Vagina (tissue), 2 donors: ENCODE measurements at places on chromosomes 1 and 21. TPM values are rescaled to one million over a fixed set of nuclear protein-coding genes. Genes with fewer than 3 reads are reported as not detected.

Gene TCEA3
- total RNA-seq: 26.5 TPM

Gene MTARC1
- 9.6 TPM for total RNA-seq

Gene LCE2B
- total RNA-seq: not detected

- H3K36me3 ChIP-seq: no peaks in the 10 kb centered on the region
- no peak for DNase-seq
- peak overlapping the region; percentile 65 for H3K27ac ChIP-seq
These were observed 35.8 kb downstream of the PIK3CD start for GRCh38 chr1:9687120-9687873.

Gene EFHD2
- 57.2 TPM for total RNA-seq

Gene RIMS3
- total RNA-seq: 4.7 TPM

GRCh38 chr1:203089001-203089650, 3.3 kb upstream of the MYOG start:
- no peak overlapping the region for H3K27ac ChIP-seq
- H3K36me3 ChIP-seq: no peaks in the 10 kb centered on the region
- H3K4me1 ChIP-seq: no peaks in the 10 kb centered on the region
- H3K4me3 ChIP-seq: no peak overlapping the region
- H3K27me3 ChIP-seq: no peaks in the 10 kb centered on the region

DNA sequence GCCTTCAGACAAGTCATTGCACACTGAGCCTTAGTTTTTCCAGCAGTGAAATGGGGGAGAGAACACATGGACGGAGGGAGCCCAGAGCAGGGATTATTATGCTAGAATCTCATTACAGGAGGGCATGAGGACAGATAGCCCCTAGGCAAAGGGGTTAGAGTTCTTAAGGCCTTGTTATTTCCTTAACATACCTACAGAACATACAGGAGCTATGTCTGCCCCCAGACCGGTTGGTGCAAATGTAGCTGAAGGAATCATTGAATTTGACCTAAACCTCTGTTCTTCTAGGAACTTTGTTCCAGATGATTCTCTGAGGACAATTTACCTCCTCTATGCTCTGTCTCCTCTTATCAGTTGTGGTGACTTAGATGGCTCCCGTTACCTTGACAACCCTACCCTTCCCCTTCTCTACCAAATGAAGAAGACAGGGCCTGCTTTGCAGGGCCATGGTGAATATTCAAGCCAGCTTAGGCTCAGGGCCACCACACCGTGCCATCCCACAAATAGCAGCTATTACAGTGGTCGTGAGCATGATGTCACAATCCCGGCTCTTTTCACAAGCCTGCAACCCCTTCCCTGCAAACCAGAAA, 156.9 kb downstream of the IGSF21 start:
- no peaks in the 10 kb centered on the region for H3K4me1 ChIP-seq
- H3K27ac ChIP-seq: no peak overlapping the region
- H3K4me3 ChIP-seq: no peak overlapping the region
- DNase-seq: no peak
- no peaks in the 10 kb centered on the region for H3K27me3 ChIP-seq

Gene SPRR1B
- 216 TPM for total RNA-seq

Gene SLC9C2
- not detected for total RNA-seq

GRCh38 chr1:15583016-15583706, 1.7 kb downstream of the AGMAT start:
- no peaks in the 10 kb centered on the region for H3K27me3 ChIP-seq
- H3K36me3 ChIP-seq: no peaks in the 10 kb centered on the region
- H3K4me1 ChIP-seq: peaks cover 12% of the 10 kb centered on the region
- H3K4me3 ChIP-seq: no peak overlapping the region

GRCh38 chr1:54619749-54620148, 3.6 kb downstream of the FAM151A start:
- no peaks in the 10 kb centered on the region for H3K27me3 ChIP-seq
- no peak overlapping the region for H3K27ac ChIP-seq
- H3K36me3 ChIP-seq: no peaks in the 10 kb centered on the region
- DNase-seq: no peak
- H3K4me3 ChIP-seq: no peak overlapping the region
- no peaks in the 10 kb centered on the region for H3K4me1 ChIP-seq

DNA sequence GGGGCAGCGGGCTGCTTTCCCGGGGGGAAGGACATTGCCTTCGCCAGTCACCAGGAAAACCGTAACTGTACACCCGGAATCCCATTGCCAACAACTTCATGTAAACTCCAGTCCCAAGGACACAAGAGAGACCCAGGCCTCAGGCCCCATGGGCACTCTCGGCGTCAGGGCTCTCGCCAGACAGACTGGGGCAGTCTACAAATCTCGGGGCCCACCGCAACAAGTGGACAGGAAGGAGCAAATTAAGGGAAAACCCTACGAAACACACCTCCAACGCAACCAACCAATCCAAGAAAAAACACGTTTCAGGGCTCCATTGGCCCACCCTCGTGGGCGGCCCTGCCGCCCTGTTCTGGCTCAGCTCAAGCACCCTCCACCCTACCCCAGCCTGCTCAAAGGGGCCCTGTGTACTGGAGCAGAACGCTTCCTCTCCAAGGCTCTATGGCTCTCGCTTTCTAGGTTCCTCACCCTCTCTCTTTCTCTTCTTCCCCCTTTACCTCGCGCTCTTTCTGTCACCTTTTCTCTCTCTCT, 4.6 kb upstream of the ZNF678 start:
- no peak for DNase-seq
- H3K27ac ChIP-seq: no peak overlapping the region
- no peak overlapping the region for H3K4me3 ChIP-seq
- H3K4me1 ChIP-seq: peaks cover 8% of the 10 kb centered on the region
- H3K27me3 ChIP-seq: no peaks in the 10 kb centered on the region

Gene LMNA
- total RNA-seq: 436 TPM

- no peak overlapping the region for H3K27ac ChIP-seq
- H3K27me3 ChIP-seq: no peaks in the 10 kb centered on the region
- H3K4me3 ChIP-seq: no peak overlapping the region
These were observed 49.0 kb upstream of the MAB21L3 start for GRCh38 chr1:116062201-116062600.

DNA sequence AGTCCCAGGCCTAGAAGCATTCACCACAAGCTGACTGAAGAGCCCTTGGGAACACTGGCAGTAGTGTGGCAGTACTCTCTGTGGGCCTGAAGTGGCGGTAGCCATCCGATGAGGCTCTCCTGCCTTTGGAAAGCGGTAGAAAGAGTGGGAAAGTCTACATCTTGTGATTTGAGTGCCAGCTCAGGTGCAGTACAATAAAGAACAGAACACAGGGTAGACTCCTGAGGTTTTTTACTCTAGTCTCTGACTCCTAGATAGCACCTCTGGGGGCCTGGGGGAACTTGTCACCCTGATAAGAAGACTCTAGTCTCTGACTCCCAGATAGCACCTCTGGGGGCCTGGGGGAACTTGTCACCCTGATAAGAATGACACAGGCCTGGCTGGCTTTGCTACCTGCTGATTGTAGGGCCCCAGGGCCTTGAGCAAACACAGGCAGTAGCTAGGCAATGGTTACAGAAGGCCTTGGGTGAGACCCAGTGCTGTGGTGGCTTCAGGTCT, 18.0 kb upstream of the IL20 start:
- H3K4me1 ChIP-seq: no peaks in the 10 kb centered on the region
- no peak overlapping the region for H3K4me3 ChIP-seq
- H3K27ac ChIP-seq: no peak overlapping the region
- H3K27me3 ChIP-seq: no peaks in the 10 kb centered on the region
- H3K36me3 ChIP-seq: no peaks in the 10 kb centered on the region

Gene ALX3
- total RNA-seq: not detected

GRCh38 chr1:100582943-100583342, 45.0 kb downstream of the GPR88 start:
- no peaks in the 10 kb centered on the region for H3K36me3 ChIP-seq
- no peak overlapping the region for H3K27ac ChIP-seq

DNA sequence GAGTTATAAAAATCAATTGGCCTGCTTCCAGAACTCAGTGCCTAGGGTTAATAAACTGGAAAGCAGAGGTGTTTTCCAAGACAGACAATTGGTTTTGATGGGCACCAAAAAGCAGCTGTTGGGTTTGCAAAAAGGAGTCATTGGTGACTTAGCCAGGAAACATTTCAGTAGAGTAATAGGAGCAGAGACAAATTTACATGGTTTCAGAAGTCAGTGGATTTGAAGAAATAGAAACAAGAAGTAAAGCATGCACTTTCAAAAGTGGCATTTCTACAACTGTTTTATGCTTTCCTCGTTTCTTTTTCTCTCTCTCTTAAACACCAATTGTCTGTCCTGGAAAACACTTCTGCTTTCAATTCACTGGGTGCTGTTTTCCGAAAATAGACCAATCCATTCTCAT, 87.8 kb downstream of the GLUL start:
- H3K4me1 ChIP-seq: peaks cover 30% of the 10 kb centered on the region
- H3K27me3 ChIP-seq: no peaks in the 10 kb centered on the region
- no peak overlapping the region for H3K4me3 ChIP-seq
- H3K36me3 ChIP-seq: no peaks in the 10 kb centered on the region
- H3K27ac ChIP-seq: peak overlapping the region; percentile 13
- no peak for DNase-seq

DNA sequence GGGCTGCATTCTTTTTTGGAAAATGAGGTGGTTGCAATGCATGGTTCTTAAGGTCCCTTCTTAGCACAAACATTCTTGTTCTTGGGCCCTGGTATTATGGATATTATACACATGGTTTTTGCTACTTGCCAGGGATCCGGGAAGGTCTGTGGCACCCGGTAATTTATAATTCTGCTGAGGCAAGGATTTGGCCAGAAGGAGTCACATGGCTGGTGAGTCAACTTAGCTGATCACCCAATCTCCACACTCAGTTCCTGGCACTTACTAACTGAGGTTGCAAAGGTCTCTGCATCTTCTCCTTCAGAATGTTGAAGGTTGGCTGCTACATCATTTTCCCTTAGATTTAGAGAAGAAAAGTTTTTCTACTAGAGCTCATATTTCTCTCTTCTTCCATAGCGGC, 112.5 kb downstream of the ROR1 start:
- DNase-seq: no peak
- no peak overlapping the region for H3K4me3 ChIP-seq
- H3K27ac ChIP-seq: no peak overlapping the region
- H3K27me3 ChIP-seq: no peaks in the 10 kb centered on the region
- H3K36me3 ChIP-seq: no peaks in the 10 kb centered on the region
- peaks cover 20% of the 10 kb centered on the region for H3K4me1 ChIP-seq

DNA sequence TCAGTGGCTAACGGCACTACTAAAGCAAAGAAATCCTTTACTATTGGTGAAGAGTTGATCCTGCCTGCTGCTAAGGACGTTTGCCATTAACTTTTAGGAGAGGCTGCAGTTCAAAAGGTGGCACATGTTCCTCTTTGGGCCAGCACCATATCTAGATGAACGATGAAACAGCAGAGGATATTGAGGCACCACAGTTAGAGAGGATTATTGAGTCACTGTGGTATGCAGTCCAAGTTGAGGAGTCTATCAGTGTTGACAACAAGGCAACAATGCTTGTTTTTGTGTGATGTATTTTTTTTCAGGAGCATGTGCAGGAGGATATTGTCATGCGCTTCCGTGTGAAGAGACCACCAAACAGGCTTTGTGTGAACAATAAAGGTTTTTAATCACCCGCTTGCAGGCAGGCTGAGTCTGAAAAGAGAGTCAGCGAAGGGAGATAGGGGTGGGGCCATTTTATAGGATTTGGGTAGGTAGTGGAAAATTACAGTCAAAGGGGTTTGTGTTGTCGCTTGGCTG, 80.9 kb downstream of the UCHL5 start:
- H3K4me3 ChIP-seq: no peak overlapping the region
- H3K36me3 ChIP-seq: no peaks in the 10 kb centered on the region
- no peak overlapping the region for H3K27ac ChIP-seq
- no peaks in the 10 kb centered on the region for H3K4me1 ChIP-seq
- no peaks in the 10 kb centered on the region for H3K27me3 ChIP-seq
- DNase-seq: no peak

- no peaks in the 10 kb centered on the region for H3K27me3 ChIP-seq
- H3K4me1 ChIP-seq: peaks cover 96% of the 10 kb centered on the region
- no peak overlapping the region for H3K4me3 ChIP-seq
- H3K27ac ChIP-seq: peak overlapping the region; percentile 86
These were observed 55.7 kb downstream of the CAPZB start for GRCh38 chr1:19429611-19430010.

GRCh38 chr1:209305221-209305954, 278.1 kb upstream of the CAMK1G start:
- no peak overlapping the region for H3K27ac ChIP-seq
- no peaks in the 10 kb centered on the region for H3K27me3 ChIP-seq
- H3K4me1 ChIP-seq: no peaks in the 10 kb centered on the region
- no peak overlapping the region for H3K4me3 ChIP-seq

DNA sequence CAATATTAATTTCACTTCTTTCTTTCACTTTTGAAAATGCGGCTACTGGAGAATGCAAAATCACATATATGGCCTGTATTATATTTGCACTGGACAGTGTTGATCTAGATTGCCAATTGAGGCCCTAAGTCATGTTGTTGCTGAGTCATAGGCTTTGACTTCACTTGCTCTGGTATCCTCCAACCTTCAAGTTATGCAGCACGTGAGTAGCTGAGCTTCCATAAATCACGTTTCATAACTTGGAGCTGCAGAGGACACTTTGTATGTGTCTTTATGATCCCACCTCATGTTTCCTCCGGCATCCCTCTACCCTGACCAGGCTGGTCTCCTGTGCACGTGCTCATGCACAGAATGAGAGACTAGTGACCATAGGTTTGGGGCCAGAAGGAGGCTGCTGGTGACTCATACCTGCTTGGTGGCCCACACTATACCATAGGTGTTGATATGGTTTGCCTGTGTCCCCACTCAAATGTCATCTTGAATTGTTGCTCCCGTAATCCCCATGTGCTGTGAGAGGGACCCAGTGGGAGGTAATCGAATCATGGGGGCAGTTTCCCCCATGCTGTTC, 103.0 kb upstream of the TSPAN2 start:
- no peak overlapping the region for H3K4me3 ChIP-seq
- DNase-seq: no peak
- H3K27ac ChIP-seq: no peak overlapping the region

DNA sequence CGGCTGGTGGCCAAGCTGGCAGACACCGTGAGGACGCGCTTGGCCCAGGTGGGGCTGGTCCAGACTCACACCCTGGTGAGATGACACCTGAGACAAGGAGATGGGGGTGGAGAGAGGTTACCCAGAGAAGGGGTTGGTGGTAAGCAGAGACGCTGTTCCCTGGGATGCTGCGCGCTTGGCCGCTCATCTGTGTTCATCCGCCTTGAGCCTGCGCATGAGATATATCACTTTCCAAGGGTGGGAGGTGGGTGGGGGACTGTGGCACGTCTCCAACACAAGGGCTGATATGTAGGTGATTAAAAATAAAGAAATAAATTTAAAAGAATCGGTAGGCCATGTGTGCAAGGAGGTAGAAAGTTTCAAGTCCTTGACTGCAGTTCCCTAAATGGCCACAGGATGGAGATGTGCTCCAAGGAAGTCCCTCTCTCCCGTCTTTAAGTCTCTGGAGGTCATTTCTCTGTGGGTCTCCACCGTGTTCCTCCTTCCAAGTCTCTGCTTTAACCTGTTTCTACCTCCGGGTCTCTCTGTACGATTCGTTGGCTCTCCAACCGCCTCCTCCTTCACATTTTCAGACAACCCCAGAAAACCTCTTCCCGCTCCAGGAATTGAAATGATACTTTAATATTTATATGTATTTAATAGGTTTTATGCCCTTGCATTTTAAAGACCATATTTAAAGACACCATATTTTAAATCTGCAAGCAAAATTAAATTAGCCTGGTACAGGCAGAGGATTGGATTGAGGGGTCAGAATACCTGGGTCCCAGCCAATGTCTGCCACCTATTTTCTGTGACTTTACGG, 4.5 kb downstream of the TTC24 start:
- H3K36me3 ChIP-seq: no peaks in the 10 kb centered on the region
- H3K4me3 ChIP-seq: no peak overlapping the region
